ENCODE measurements at places on chromosomes 13 and 19.

GRCh38 chr19:6312018-6312417 lies 21.4 kb downstream of the ACER1 start:
- no peak for DNase-seq

DNA sequence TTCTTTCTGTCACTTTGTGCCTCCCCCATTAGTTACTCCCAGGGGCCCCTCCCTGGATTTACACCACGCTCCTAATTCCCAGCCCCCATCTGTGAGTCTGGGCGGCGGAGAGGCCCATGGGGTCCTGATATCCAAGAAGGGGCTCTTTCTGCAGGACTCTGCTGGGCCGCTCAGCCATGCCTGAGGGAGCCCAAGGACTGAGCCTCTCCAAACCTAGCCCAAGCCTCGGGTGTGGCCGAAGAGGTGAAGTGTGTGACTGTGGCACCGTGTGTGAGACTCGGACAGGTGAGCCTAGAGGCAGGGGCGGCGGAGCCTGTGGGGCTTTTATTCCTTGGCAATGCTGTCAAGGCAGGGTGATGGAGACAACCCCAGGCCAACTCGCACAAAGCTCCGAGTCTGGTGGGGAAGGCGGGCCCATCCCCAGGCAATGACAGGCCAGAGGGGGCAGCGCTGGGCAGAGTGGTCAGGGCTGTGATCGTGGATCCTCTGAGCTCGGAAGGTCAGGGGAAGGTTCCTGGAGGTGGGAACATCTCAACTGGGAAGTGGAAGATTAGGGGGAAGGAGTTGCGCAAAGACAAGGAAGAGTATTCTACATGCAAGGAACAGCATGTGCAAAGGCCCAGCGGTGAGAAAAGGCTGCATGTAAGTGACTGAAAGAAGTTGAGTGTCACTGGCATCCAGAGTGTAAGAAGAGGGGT lies 1.6 kb downstream of the PLEKHG2 start:
- DNase-seq, result no peak

GRCh38 chr13:76874479-76874878 lies 11.7 kb downstream of the KCTD12 start:
- DNase-seq, result no peak

- no peak for DNase-seq
Measured at GRCh38 chr19:9156304-9156703, 16.1 kb downstream of the ZNF317 start.

GRCh38 chr19:42099336-42099925 lies 23.5 kb downstream of the ZNF574 start:
- DNase-seq, result no peak

DNA sequence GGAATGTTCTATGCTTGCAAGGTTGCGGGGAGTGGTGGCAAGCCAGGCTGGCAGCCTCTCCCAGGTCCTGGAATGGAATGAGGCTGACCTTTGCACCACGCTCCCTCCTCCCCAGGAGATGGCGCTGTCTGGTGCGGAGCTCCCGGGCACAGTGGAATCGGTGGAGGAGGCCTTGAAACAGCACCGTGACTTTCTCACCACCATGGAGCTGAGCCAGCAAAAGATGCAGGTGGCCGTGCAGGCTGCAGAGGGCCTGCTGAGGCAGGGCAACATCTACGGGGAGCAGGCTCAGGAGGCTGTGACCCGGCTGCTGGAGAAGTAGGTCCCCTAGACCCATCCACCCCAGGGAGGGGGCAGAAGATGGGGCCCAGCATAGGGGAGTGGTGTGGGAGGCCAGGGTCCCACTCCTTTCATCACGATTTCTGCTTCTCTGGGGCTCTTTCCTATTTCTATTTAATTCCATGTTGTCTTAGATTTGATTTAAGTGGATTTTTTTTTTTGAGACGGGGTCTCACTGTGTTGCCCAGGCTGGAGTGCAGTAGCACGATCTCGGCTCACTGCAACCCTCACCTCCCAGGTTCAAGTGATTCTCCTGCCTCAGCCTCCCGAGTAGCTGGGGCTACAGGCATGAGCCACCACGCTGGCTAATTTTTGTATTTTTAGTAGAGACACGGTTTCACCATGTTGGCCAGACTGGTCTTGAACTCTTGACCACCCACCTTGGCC lies 53.2 kb upstream of the SHKBP1 start:
- DNase-seq, result no peak

DNA sequence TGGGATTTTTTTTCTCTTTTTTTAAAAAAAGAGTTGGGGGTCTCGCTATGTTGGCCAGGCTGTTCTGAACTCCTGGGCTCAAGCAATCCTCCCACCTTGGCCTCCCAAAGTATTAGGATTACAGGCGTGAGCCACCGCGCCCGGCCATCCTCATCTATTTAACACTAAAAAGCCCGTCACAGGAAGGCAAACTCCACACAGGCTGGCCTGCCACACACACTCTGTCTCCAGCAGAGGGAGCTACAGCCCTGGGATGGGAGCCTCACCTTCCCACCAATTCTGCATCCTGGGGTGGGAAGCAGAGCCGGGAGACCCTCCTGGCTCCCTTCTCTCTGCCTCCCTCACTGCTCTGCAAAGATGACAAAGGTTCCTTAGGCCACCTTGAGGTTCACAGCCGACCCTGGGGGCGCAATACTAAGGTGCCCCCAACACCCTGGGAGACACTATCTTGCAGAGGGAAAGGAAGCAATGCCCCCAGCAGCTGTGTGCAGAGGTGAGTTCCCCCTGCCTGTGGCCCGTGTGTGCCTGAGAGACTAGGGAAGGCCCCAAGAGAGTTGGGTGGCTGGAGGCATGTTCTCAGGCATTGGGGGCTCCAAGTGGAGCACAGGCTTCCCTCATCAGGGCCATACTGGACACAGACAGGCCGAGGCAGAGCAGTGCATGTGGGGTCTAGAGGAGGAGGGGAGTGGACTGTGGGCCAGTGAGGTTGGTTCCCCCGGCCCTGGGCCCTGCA lies 27.4 kb upstream of the TIMM44 start:
- no peak for DNase-seq

- DNase-seq, result no peak
Measured at GRCh38 chr13:35055705-35056104, 113.6 kb downstream of the NBEA start.

DNA sequence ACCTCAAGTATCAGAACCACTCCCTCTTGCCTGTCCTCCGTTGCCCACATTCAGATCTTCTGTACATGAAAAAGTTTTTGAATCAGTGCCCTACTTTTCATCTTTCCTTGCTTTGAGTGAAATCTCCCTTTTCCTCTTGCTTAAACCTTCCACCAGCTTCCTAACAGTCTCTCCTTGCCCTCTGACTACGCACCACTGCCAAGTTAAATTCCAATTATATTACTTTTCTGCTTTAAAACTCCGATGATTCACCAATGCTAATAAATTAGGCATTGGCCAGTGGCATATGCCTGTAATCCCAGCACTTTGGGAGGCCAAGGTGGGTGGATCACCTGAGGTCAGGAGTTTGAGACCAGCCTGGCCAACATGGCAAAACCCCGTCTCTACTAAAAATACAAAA lies 30.7 kb upstream of the RFXAP start:
- DNase-seq, result no peak

DNA sequence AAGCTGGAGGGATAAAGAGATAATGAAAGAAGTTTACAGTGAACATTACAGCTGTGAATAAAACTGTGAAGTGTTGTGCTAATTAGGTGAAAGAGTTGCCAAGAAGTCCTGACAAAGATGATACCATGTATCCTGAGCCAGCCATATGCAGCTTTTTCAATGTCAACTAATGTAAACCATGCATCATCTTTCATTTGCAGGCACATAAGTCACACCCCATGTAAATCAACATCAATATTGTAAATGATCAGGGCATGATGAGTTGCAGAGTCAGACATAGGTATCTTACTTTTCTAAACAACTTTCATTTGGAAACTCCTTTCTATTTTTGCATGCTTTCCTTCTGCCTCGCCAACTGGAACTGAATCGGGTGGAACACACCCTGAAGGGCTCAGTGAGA lies 569.1 kb downstream of the TBC1D4 start:
- DNase-seq, result no peak

DNA sequence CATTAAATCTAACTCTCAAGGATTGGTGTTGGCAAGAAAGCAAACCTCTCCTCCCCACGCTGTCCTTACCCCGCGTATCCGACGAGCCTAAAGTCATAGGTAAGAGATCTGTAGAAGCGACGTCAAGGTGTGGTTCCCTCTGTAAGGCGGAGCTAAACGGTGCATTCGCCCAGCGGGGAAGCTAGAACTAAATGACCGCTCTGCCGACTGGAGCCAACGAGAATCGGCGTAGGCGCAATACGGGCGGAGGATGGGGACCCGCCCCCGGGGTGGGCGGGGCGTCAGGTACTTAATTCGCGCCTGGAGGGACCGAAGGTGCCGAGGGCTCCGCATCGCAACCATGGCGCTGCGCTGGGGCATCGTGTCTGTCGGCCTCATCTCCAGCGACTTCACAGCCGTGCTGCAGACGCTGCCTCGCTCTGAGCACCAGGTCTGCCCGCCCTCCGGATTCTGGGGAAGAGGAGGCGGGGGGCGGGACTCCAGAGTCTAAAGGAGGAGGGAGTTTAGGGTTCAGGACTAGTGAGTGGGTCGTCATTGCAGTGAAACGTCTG lies at the start of gene DHDH:
DHDH (plus strand) TSS at position 318 of the 551 bp plus-strand sequence; CDS start at position 341, 23 bp downstream.
- DNase-seq, result no peak

DNA sequence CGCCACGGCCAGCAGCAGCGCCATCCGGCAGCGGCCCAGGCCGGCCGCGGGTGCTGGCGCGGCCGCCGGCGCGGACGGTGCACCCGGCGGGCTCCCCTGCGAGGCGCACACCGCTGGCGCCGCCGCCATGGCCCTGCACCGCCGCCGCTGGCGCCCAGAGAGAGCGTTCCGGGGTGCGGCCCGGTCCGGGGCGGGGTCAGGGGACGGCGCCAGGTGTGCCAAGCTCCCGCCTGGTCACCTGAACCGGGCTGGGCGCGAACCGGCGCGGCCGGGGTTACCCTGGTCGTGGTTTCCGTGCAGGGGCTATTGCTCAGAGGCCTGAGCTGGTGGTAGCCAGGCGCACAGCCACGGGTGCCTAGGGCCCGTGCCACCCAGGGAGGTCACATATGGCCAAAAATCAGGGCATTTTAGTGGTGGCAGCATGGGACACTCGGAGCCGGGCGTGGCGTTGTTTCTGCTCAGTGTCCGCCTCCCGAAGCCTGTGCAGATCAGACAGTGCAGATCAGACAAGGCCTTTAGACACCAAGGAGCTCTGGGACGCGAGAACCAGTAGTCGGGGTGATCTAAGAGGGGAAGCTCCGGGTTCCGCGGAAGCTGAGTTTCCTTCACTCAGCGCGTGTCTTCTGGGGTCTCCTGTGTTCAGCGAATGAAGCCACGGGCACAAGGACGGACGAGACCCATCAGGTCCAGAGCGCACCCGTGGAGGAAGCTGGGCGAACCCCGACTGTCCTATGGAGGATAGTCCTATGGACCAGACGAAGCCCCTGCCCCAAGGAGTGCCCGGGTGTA lies at the start of gene TMEM238:
TMEM238 (minus strand) TSS at position 162 of the 789 bp plus-strand sequence; CDS start at position 129, 33 bp downstream.
- no peak for DNase-seq

- no peak for DNase-seq
Measured at GRCh38 chr13:47893527-47893926, 107.5 kb downstream of the SUCLA2 start.

DNA sequence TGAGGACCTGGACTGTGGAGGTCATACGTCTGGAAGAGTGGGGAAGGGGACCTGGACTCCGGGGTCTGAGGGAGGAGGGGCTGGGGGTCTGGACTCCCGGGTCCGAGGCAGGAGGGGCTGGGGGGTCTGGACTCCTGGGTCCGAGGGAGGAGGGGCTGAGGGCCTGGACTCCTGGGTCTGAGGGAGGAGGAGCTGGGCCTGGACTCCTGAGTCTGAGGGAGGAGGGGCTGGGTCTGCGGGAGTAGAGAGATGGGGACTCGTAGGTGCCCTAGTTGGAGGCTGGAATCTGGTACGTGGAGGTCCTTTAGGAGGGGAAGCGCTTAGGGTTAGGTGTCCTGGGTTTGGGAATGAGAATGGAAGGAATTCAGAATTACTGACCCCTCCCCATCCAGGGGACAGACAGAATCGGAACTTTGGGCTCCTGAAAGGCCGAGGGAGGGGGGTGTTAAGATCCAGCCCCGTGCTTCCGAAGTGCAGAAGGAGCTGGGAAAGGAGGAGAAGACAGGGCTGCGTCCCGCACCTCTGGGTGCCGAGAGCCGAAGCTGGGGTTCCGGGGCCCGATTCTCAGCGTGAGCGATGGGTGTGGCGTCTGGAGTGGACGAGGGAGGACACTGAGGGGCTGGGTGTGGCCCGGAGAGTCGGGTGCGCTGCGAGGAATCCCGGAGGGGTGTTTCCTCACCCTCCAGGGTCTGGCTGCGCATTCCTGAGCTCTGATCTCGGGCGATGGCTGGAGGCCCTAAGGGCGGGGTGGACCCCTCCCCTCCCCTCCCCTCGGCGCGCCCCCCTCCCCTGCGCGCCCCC lies 608 bp downstream of the MYADM start:
- DNase-seq, result no peak

DNA sequence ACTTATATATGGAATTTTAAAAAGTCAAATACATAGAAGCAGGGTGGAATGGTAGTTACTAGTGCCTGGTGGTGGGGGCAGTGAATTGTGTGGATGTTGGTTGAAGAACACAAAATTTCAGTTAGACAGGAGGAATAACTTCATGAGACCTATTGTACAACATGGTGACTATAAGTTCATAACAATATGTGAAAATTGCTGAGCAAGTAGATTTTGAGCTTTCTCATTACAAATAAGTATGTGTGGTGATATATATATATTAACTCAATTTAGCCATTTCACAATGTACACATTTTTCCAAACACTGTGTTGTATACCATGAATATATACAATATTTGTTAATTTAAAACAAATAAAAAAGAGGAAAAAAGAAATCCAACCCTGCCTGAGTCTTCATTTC lies 641.1 kb downstream of the DIAPH3 start:
- DNase-seq, result no peak

DNA sequence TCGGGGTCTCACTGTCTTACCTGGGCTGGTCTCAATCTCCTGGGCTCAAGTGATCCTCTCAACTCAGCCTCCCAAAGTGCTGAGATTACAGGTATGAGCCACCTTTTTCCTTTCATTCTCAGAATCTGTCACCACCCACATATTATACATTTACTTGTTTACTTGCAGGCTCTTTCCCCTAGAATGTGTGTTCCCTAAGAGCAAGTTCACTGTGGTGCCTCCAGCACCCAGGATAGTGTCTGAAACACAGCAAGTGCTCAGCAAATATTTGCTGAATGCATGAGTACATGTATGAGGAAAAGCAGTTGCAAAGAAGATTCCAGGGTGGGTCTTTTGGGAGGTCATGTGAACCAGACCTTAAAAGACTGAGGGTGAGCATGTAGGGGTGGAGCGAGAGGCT lies 96.8 kb downstream of the RGCC start:
- no peak for DNase-seq

GRCh38 chr19:49212016-49212701 lies 54.6 kb downstream of the TRPM4 start:
- DNase-seq, result no peak

GRCh38 chr13:29021311-29021710 lies 201.2 kb downstream of the MTUS2 start:
- DNase-seq, result no peak

DNA sequence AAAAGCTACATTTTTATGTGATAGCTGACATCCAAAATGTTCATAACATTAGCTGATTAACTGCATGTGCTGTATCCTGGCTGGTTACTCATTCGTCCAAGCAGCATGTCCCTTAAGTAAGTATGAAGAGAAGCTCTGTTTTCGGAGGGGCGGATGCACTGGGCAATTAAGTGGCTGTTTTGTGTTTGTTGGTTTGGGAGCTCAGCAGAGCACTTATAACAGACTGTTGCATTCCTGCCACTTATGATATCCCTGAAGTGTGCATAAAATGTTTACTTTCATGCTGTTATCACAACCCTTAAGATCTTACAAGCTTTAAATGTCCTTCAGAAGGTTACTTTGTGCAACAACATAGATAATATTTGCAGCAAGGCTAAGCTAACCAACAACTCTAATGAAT lies 264.1 kb downstream of the NALCN start:
- DNase-seq, result no peak

- DNase-seq, result peak; percentile 63
Measured at GRCh38 chr19:20923077-20923871, at the start of gene ZNF85. Gene ZNF85 (plus strand): TSS chr19:20923251. CDS start chr19:20923401, 150 bp downstream.

Data from non-pigmented ciliary epithelial cell (primary cell).